ENCODE measurements at places on chromosomes 5 and 9. TPM values are rescaled to one million over a fixed set of nuclear protein-coding genes. Genes with fewer than 3 reads are reported as not detected.

Gene SV2C
- 0.05 TPM for total RNA-seq

Gene MAN2A1
- 66.4 TPM for total RNA-seq

Gene GABRP
- total RNA-seq = 1.3 TPM

Gene RORB
- 1.8 TPM for total RNA-seq
